Colonic mucosa (tissue), 4 donors: ENCODE measurements at places on chromosomes 5 and 9. TPM values are rescaled to one million over a fixed set of nuclear protein-coding genes. Genes with fewer than 3 reads are reported as not detected.
A peak's percentile ranks its signal among the peaks of the same experiment; 100 is the strongest.

DNA sequence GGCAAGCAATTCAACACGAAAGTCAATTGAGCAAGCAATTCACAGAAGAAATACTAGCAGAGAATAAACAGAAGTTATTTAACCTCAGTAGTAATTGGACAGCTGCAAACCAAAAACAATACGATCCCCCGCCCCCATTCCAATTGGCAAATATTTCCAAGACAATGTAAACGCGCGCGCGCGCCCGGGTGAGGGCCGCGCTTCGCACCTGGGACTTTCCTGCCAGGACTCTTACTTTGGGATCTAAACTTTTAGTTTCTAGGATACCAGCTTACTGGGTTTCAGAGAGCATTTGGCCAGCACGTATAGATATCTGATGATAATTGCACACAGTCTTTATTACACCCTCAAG lies 8.6 kb downstream of the RUFY1 start:
- peak overlapping the region; percentile 86 for H3K27ac ChIP-seq
- H3K36me3 ChIP-seq: no peaks in the 10 kb centered on the region
- DNase-seq: peak; percentile 83

- no peaks in the 10 kb centered on the region for H3K4me1 ChIP-seq
- DNase-seq: peak; percentile 36
- H3K27ac ChIP-seq: no peak overlapping the region
- no peaks in the 10 kb centered on the region for H3K36me3 ChIP-seq
Measured at GRCh38 chr9:110828264-110828663, 159.7 kb downstream of the MUSK start.

DNA sequence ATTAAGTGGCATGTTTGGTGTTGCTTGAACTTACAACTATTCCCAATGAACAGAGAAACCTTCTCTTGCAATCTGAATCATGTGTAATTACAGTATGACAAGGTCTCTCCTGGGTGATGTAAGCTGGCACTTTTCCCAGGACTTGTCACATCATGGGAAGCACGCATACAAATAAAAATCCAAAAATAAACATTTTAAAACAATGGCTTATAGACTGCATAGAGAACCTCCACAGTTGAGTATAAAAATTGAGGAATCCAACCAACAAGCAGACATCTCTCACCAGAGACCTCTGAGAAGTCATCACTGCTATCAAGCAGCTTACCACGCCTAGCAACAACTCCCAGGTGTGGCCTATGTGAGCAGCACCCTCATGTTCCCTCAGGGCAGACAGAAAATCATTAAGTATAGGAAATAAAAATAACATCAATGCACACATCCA lies 3.9 kb downstream of the MLLT3 start:
- H3K36me3 ChIP-seq: no peaks in the 10 kb centered on the region
- peaks cover 5% of the 10 kb centered on the region for H3K4me1 ChIP-seq
- DNase-seq: peak; percentile 73
- no peak overlapping the region for H3K4me3 ChIP-seq

ECM2 gene
- 0.30 TPM for total RNA-seq

DNA sequence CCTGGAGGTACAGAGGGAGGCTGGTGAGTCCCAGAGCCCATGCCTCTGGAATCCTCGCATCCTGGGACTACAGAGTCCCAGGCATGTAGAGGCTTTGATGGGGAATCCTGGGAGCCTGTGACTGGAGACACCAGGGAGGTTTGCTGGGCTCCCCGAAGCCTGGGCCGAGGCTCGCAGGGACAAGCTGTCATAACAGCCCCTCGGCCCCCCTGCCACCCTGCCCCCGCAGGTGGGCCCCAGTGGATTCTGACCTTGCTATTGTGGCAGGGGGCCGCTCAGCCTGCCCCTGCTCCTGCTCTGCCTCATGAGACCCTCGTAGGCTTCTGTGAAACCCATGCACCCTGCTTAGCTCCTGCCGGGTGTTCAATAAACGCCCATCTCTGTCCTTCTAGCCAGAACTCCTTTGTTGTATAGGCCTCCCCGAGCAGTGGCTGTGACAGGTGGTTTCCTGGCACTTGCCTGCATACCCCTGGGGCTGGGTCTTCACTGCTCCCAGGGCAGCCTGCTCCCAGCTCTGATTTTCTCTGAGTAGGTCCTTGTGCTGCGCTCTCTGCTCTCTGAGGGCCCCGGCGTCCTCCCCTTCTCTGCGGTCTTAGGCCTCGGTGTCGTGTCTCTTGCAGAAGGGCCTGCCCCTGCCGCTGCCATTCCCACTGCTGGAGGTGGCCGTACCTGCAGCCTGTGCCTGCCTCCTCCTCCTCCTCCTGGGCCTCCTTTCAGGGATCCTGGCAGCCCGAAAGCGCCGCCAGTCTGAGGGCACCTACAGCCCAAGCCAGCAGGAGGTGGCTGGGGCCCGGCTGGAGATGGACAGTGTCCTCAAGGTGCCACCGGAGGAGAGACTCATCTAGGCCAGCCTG lies 20.4 kb downstream of the CRB2 start:
- H3K27me3 ChIP-seq: no peaks in the 10 kb centered on the region
- peaks cover 22% of the 10 kb centered on the region for H3K4me1 ChIP-seq
- H3K4me3 ChIP-seq: no peak overlapping the region
- H3K36me3 ChIP-seq: no peaks in the 10 kb centered on the region
- DNase-seq: peak; percentile 36

DNA sequence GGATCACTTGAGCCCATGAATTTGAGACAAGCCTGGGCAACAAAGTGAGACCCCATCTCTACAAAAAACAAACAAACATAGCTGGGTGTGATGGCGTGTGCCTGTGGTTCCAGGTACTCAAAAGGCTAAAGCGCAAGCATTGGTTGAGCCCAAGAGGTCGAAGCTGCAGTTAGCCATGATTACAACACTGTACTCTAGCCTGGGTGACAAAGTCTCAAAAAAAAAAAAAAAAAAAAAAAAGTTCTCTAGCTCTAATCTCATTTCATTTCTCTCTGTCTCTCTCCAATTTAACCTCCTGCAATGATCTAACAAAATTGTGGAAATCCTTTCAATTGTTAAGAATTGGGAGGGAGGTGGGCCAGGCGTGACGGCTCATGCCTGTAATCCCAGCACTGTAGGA lies 33.3 kb downstream of the LPAR1 start:
- H3K27ac ChIP-seq: no peak overlapping the region
- no peak overlapping the region for H3K4me3 ChIP-seq

- H3K27ac ChIP-seq: no peak overlapping the region
- no peak overlapping the region for H3K4me3 ChIP-seq
- H3K36me3 ChIP-seq: no peaks in the 10 kb centered on the region
- no peaks in the 10 kb centered on the region for H3K27me3 ChIP-seq
Measured at GRCh38 chr9:5140151-5140550, 45.3 kb downstream of the INSL6 start.

GRCh38 chr9:121271368-121272341 lies 3.7 kb downstream of the GSN start:
- peak overlapping the region; percentile 98 for H3K27ac ChIP-seq
- peaks cover 5% of the 10 kb centered on the region for H3K4me1 ChIP-seq
- H3K27me3 ChIP-seq: no peaks in the 10 kb centered on the region
- no peak for DNase-seq
- no peaks in the 10 kb centered on the region for H3K36me3 ChIP-seq

SPINK7 gene
- not detected for total RNA-seq

SPATA6L gene
- 6.8 TPM for total RNA-seq

DNA sequence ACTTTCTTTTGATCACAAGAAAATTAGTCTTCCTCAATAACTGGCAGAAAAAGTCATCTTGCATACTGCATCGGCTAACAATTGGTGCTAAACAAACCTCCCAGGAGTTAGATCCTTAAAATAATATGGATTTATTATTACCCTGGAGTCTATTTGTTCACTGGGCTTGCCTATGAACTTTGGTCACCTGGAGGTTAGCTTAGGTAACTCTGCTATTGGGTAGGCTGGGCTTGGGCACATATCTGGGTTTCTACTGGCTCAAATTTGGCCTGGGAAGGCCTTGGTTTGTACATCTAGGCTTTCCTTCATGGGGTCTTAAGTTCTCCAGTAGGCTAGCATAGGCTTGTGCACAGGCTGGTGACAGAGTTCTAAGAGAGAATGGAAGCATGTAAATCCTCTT lies 279.9 kb downstream of the RASEF start:
- no peaks in the 10 kb centered on the region for H3K36me3 ChIP-seq
- peak; percentile 51 for DNase-seq
- H3K27ac ChIP-seq: peak overlapping the region; percentile 34
- H3K27me3 ChIP-seq: no peaks in the 10 kb centered on the region
- no peaks in the 10 kb centered on the region for H3K4me1 ChIP-seq

GRCh38 chr5:80659106-80659505 lies 4.3 kb upstream of the DHFR start:
- no peak overlapping the region for H3K4me3 ChIP-seq
- no peak for DNase-seq
- H3K4me1 ChIP-seq: no peaks in the 10 kb centered on the region
- no peaks in the 10 kb centered on the region for H3K27me3 ChIP-seq
- no peak overlapping the region for H3K27ac ChIP-seq

- no peaks in the 10 kb centered on the region for H3K27me3 ChIP-seq
- DNase-seq: no peak
- no peak overlapping the region for H3K27ac ChIP-seq
- no peak overlapping the region for H3K4me3 ChIP-seq
Measured at GRCh38 chr9:137365056-137365455, 57.9 kb downstream of the EXD3 start.
